ENCODE measurements at places on chromosomes 2 and 18.

DNA sequence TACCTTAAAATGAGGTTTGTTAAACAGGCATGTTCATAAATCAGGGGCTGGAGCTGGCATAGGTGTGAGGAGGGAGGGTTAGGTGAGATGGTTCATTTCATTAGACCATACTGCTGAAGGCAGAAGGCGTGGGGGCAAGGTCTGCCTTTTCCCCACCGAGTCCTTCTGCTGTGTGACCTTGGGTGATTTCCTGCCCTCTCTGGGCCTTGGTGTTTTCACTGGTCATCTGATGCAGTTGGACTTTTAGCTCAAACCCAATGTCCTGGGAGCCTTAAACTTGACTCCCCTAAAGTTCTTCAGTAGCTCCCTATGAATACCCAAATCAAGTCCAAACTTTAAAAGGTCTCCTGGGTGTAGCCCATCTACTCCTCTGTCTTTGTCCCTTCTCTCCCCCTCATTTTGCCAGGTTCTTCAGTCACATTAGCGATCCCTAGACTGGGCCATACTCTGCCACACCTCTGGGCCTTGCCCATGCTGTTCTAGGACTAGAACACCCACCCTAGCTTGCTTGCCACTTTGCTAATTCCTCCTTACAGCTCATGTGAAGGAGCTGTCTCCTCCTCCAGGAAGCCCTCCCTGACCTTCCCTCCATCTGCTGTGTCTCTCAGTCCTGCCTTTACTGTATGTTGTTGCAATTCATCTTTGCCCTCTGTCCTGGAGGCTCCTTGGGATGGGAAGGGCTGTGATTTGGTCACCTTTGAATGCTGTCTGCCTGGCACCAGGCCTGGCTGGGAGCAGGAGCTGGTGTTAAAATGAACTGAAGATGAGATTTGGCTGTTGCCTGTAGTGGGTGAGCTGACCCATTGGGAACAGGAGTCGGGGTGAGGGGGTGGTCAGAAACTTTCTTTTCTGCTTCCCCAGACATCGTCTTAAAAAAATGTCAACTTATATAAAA is 85.4 kb upstream of the HS6ST1 start:
- peak; percentile 2 for DNase-seq

GRCh38 chr2:55780697-55781096 is 87.1 kb upstream of the PNPT1 start:
- DNase-seq, result no peak

- no peak for DNase-seq
Observed at GRCh38 chr2:44740678-44741077, 200.8 kb upstream of the SIX3 start.

DNA sequence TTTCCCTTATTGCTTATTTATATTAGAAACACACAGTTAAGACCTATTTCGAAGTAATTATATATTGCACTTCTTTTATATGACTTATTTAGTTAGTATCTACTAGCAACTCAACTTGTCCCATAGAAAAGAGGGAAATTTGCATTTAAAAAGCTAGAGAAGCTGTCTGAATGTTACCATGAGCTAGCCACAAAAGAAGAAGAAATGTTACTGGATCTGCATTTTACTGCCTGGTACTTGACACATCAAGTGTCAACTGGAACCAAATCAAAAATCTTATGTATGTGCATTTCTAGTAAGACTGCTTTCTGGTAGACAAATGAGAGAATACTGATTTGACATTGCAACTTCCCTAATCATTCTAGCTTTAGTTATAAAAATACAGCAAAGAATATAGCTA is 424.6 kb upstream of the VRK2 start:
- no peak for DNase-seq

GRCh38 chr18:29078273-29078672 is 901.3 kb upstream of the CDH2 start:
- no peak for DNase-seq

- no peak for DNase-seq
Observed at GRCh38 chr18:43007365-43007764, 108.1 kb downstream of the RIT2 start.

DNA sequence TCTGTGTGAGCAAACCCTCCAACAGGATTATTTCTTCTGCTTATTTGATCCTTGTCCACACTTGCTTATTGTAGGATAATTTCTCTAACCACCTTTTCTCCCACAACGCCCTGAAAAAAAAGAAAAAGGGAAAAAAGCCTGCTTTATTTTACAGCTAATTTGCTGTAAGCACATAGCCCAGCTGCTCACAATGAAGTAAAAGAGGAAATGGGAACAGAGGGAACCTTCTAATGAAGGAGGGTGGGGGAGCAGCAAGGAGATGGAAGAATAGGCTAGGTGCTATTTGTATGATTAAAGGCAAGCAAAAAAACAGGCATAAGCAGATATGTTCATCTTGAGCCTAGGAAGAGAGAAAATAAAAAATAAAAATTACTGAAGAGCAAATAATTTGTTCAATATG is 331.6 kb downstream of the TXNL1 start:
- no peak for DNase-seq

GRCh38 chr2:213958086-213958485 is 452.8 kb upstream of the VWC2L start:
- DNase-seq, result no peak

All from uterus (tissue), 4 donors.